ENCODE measurements at places on chromosomes 16 and 17. TPM values are rescaled to one million over a fixed set of nuclear protein-coding genes. Genes with fewer than 3 reads are reported as not detected.

DNA sequence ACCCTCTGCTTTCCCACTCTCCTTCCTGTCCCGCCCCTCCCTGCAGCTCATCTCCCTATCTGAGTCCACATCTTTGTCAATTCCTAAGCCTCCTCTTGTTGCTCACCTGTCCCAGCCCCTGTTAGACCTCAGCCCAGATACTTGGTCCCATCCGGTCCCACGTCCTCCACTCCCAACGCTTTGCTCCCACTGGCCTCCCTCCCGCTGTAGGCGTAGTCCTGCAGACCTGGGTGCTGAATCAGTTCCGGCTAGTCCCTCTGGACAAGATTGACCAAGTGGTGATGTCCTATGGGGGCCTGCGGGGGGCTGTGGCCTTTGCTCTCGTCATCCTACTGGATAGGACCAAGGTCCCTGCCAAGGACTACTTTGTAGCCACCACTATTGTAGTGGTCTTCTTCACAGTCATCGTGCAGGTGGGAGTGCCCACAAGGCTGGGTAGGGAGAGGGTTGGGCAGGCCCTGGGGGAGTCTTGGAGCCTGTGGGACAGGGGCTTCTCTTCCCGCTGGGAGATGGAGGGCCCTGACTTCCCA, 8.0 kb downstream of the SLC9A5 start:
- DNase-seq = no peak

DNA sequence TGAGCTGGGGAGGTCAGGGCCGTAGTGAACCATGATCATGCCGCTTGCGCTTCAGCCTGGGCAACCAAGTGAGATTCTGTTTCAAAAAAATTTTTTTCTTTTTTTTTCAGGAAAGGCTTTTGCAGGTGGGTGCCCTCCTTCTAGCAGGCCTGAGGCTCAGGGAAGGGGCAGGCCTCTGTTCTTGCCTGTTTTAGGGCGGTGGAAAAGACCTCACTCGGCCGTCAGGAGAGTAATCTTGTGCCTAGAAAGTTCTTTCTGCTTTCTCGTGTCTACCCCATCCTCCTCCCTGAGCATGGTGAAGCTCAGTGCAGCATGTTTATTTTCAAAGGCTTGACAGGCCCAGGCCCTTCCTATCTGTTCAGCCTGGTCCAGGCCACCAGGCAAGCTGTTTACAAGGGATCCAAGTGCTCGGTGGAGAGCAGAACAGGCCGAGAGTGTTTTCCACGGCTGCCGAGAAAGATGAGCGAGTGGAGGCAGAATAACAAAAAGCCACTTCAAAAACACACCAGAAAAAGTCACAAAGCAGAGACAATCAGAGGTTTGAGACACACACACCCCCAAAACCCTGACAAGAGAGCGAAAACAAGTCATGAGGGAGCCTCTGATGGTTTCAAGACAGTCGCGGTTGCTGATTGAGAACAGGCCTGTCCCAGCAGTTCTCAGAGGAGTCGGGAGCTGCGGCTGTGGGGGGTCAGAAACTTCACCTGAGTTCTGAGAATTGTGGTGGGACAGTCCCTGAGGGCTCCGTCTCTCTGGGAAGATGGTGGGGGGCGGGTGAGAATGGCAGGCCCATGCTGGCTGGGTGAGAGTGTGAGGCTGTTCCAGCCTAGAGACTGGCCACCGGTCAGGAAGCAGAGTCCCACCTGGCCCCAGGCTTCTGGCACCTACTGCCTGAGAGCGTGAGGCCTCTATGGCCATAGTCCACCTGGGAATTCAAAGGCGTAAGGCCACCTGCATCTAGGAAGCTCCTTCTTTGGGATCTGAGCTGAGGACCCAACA, 37.5 kb upstream of the CCR7 start:
- no peak for DNase-seq

GRCh38 chr16:27822529-27822928, 241.0 kb downstream of the GSG1L start:
- DNase-seq = no peak

GRCh38 chr16:12375046-12375740, 398.7 kb downstream of the SNX29 start:
- DNase-seq = no peak

DNA sequence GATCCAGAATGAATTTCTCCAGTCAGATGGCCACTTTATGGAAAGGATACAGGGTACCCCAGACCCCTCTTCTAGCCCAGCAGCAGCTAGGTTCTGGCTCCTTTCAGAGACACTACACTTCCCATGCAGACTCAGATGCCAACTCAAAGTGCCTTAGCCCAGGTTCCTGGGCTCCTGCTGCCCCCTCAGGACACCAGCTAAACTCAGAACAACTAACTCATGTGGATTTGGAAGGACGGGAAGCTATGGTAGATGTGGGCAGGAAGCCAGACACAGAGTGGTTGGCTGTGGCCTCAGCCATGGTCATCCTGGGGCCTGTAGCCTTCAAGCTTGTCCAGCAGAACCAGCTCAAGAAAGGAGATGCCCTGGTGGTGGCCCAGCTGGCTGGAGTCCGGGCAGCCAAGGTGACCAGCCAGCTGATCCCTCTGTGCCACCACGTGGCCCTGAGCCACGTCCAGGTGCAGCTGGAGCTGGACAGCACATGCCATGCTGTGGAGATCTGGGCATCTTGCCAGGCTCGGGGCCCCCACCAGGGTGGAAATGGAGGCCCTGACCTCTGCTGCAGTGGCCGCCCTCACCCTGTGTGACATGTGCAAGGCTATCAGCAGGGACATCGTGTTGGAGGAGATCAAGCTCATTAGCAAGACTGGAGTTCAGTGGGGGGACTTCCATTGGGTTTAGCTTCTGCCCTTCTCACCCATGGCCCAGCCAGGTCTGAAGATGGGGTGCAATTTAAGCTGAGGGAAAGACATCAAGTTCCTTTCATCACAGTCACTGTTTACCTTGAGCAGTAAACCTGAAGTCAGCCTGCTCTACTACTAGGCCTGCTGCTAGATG, 111.8 kb downstream of the N4BP1 start:
- DNase-seq = no peak

DNA sequence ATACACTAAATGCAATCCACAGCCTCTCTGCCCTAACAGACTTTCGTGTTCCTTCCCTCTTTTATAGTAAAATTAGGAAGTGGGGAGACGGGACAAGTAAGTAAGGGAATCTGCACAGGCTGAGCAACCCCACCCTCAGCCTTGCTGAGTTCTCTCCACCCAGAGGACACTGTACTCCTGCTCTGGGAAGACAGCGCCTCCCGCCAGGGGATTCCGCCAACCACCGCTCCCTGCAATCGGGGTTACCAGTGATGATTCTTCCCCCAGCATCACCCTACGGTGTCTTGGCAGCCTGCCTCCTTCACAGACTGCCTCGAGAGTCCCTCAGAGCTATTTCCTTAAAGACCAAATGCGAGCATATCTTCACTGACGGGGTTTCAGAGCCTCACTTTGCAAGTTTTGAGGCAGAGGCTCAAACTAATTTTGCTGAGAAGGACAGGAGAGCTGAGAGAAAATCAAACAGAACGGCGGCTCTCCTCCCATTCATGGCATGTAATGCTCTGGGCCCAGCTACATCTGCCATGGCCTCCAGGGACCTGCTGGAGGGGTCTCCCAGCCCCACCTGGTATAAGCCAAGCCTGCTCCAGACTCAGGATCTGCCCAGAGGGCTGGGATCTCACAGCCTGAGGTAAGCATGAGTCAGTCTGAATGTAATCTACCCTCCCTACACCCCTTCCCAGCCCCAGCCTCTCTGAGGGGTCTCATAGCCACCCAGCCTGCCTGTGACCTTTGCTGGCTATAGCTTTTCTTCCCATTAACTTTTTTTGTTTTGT, 22.7 kb upstream of the ASGR2 start:
- no peak for DNase-seq

GRCh38 chr17:71392715-71393567, 727.9 kb upstream of the SOX9 start:
- no peak for DNase-seq

DNA sequence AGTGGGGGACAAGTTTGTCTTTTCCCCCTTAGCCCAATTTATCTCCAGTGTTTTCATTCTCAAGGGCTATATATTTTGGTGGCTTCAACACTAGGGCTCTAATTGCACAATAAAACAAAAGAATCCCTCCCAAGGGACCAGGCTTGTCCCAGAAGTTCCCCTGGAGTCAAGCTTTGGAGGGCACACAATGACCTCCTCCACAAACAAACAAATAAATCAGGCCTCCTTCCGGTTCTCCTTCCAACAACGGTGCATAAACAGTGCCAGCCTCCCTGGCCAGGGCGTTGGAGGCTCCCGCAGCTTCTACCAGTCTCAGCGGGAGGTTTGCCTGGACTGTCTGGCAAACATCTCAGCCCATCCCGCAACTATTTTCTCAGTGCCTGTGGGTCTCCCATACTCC, 188.0 kb upstream of the FOXF1 start:
- DNase-seq = no peak

DNA sequence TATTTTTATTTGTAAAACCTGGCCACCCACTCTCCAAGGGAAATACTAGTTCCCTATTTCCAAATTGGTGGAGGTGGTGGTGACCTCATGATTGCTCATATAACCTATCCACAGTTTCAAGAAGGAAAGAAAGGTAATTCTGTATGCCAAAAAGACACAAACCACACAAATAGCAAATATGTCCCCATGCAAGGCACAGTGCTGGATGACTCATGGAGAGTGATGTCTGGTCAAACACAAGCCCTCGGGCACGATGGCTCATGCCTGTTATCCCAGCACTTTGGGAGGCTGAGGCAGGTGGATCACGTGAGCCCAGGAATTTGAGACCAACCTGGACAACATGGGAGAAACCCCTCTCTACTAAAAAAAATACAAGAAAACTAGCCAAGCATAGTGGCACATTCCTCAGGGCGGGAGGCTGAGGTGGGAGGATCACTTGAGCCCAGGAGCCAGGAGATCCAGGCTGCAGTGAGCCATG, 64.2 kb downstream of the GNA13 start:
- no peak for DNase-seq

GRCh38 chr16:81940781-81941560, 70.3 kb downstream of the SDR42E1 start:
- no peak for DNase-seq

DNA sequence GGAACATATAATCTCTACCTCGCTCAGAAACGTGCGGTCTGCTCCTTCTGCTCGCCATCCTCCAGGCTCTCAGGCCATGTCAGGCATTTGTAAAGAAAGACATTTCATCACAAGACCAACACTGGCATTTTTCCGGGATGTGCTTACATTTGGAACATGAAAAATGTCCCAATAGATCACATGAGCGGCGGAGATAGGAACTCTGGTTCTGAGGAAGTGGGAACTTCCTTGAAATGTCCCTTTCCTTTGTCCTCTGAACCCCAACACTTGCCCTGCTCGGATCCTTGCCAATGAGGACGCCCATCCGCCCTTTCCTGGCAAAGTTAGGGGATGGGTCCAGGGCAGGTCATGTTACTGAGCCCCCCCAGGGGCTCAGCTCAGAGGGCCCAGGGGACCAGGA, 130.5 kb downstream of the MAF start:
- DNase-seq = no peak

- DNase-seq = peak; percentile 27
These were observed 36.3 kb downstream of the OR1D5 start for GRCh38 chr17:3026856-3027751.

GRCh38 chr17:6241996-6242395, 171.8 kb downstream of the WSCD1 start:
- peak; percentile 29 for DNase-seq

- DNase-seq = no peak
These were observed 38.4 kb upstream of the ARL4D start for GRCh38 chr17:43360376-43360738.

DNA sequence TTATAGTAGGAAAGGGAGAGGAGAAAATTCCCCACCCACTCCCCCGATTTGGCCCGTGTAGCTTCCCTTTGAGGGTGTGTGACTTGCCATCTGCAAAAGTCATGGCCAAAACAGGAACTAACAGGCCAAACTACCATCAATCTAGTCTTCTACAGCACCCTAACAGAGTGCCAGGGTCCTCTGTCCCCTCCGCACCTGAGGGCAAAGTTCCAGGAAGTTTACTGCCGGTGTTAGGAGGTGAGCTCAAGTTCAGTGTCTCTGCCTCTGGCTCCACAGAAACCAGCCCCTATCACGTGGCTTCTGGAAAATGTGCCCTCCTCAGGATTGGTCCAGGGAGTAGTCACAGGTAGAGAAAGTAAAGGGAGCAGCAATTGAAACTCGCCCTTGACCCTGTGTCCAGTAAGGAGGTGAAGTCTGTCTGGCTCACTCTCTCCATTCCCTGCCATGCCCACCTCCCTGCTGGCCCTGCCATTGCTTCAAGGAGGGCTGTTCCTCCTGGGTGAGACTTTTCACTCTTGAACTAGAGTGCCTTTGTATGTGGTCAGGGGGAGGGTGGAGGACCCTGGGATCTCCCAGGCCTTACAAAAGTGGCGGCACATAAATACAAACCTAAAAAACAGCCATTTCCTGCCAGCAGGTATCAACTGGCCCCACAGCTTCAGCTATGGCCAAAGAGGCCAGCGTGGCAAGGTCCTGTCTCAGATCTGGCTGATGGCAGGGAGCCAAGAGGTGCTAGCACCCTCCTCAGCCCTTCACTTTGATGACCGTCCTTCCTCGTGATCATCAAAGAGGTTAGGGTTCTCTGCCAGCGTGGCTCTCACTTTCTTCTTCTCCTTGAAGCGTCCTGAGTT, 5.3 kb downstream of the PRR15L start:
- DNase-seq = no peak

DNA sequence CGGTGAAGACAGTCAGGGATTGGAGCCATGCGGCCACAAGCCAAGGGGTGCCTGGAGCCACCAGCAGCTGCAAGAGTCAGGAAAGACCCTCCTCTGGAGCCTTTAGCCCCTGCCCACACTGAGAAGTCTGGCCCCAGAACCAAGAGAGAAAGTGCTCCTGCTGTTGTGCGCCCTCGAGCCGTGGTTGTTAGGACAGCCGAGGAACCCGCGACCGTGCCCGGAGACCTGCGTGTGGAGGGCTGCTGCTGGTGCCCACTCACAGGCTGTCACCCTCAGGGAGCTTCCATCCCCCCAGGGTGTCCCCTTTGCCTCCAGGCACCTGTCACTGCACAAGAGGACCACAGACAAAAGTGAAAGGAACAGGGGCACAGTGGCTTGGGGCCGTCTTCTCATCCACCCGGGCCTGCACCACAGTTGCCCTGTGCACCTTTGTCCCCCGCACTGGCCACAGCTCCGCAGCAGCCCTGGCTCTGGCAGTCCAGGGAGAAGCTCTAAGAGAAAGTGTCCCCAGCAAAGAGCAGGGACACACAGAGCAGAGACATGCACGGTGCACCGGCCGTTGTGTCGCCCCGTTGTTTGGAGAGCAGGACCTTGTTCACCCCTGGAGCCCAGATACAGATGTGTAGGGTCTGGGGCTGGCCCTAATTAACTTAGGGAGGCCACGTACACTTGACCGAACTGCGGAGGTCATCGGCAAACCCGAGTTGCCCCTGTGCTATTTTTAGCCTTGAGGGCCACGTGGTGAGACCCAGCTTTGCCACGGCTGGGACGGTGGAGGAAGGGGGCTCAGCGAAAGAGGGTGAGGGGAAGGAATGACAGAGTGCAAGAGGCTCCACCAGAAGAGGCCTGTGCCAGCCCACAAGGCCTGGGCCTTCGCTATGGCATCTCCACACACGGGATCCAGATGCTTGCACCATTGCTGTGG, 329.2 kb downstream of the C16orf95 start:
- no peak for DNase-seq

SLC35G6 gene
- not detected for total RNA-seq

GPRC5C gene
- 15.5 TPM for total RNA-seq

SLC5A11 gene
- total RNA-seq = 0.22 TPM

BCO1 gene
- total RNA-seq = not detected

HOXB1 gene
- not detected for total RNA-seq

Measured in H9 (cell line).